ENCODE measurements at places on chromosomes 3 and 15.

DNA sequence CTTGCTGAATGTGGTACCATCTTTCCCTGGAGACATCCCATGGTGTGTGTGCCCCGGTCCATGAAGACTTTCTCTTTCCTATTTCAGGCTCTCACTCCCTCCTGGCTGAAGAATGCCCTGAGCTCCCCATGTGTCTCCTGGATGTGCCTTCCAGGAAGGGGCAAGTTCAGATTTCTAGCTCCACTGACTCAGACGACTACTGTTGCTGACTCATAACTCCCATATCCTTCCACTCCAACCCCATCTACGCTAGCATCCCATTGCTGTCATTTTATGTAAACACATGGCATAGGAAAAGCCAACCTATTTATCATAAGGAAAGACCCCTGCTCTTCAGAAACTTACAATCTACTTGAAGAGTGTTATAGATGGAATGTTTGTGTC lies 95.0 kb downstream of the ADCY5 start:
- DNase-seq, result no peak

GRCh38 chr3:129632556-129632955 lies 26.1 kb upstream of the PLXND1 start:
- no peak for DNase-seq

DNA sequence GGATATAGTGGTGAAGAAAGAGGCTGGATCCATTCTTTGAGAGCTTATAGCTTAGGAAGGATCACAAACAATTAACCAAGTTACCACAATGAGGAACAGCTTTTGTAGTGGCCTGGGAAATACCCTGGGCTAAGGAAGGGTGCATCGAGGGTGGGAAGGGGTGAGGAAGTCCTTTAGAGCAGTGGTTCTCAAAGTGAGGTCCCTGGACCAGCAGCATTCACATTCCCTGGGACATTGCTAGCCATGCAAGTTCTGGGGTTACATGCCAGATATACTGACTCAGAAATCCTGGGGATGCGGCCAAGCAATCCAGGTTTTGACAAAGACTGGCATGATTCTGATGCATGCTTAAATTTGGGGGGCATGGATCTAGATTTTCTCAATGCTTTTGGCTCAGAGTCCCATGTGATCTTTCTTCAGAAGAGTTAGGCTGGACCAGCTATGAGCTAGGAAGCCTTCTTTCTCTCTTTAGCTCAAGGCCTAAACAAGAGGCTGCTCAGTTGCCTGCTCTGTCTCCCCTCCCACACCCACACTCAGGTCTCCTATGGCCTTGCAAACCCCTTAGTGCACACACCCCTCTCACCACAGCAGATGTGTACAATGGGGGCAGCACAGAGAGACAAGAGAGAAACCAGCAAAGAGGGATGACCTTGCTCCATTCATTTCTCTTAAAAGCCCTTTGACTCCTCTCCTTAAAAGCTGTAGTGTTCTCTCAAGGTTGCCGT lies 1.8 kb upstream of the CCR1 start:
- no peak for DNase-seq

- DNase-seq, result no peak
Measured at GRCh38 chr3:78255403-78255802, 1215.5 kb downstream of the ROBO2 start.

GRCh38 chr3:134291319-134292254 lies 40.9 kb upstream of the RYK start:
- no peak for DNase-seq

GRCh38 chr15:92159906-92160841 lies 233.5 kb upstream of the ST8SIA2 start:
- no peak for DNase-seq

DNA sequence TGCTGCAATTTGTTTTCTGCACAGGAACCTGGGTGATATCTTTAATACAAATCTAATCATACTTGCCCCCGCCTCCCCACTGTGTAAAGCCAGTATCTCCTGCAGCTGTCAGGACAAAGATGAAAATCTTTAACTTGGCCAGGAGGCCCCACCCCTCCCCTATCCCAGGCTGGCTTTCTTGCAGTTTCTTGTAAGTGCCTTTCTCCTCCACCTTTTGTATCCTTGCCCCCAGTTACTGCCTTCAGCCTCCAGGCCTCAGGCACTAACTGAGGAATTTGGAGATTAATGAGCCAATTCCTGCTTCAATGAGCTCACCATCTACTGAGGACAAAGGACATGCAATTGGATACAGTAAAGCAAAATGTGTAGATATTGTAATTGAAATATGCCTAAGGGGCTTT lies 6.5 kb downstream of the GCSAM start:
- no peak for DNase-seq

DNA sequence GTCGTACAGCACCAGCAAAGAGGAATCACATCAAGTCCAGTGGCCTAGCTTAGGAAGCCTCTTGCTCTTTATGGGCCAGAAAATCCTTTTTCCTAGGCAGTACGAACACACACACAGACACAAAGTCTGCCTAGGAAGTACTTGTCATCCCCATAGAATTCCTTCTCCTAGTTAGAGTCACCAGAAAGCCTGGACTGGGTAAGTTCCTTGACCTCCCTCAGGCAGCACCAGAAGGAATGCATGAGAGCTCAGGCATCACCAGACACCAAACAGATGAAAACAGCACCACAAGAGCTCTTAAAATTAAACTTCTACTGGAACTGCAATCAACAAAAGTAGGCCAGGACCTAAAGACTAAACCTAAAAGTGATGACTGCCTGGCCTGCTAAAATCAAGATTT lies 192.9 kb upstream of the CCDC54 start:
- no peak for DNase-seq

DNA sequence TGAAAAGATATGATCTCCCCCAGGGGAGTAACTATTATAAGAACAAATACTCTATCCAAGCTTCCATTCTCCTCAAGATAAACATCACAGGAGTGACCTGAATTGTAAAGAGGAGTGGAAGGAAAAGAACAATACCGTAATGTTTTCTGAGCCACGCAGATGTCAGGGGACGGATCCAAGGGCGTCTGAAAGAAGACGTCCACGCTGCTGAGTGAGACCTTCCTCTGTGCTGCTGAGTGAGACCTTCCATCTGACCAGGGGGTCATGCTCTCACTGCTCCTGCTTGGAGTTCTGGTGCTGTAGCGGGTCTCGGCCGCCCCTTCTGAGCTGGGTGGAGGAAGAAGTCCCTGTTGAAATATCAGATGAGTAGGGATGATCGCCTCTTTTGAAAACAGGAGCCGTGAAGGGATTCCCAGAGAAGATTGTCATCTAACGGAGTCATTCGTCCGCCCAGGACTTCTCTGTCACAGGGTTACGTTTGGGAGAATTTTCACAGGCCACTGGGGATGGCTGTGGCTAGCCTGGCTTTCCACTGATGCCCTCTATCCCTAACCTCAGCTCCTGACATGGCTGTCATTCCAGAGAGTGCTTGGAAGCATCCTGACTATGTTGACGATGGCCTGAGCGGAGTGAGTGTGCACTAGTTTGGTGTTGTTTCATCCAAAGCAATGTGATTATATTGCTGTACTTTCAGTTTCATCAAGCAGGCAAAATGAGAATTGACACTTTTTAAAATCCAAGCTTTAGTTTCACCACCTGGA lies 184.9 kb downstream of the APBA2 start:
- DNase-seq, result no peak

- no peak for DNase-seq
Measured at GRCh38 chr3:88828466-88828865, 279.0 kb upstream of the EPHA3 start.

DNA sequence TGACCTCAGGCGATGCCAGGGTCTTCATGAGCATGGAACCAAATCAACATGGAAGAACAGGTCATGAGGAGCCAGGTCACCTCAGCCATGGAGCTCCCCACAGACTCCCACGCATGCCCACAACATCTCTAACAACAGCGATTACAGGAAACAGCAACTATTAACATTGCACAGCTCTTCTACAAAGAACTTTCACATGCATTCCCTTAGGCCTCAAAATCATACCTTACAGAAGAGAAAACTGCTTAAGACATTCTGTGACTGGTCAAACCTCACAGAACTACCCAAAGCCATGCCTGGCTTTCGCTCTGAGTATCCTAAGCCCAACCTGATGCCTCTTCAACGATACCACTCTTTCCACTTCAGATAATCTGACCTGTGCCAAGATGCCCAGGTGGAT lies 117.8 kb downstream of the OXNAD1 start:
- no peak for DNase-seq

GRCh38 chr3:133629146-133629545 lies 32.6 kb downstream of the TOPBP1 start:
- DNase-seq, result no peak

GRCh38 chr15:28107111-28107903 lies 8.2 kb upstream of the OCA2 start:
- DNase-seq, result peak; percentile 30

- DNase-seq, result no peak
Measured at GRCh38 chr15:77225646-77226045, 154.7 kb upstream of the TSPAN3 start.

GRCh38 chr3:43790060-43790459 lies 99.3 kb downstream of the ABHD5 start:
- no peak for DNase-seq

- peak; percentile 43 for DNase-seq
Measured at GRCh38 chr3:195697582-195698324, 23.0 kb upstream of the MUC20 start.

DNA sequence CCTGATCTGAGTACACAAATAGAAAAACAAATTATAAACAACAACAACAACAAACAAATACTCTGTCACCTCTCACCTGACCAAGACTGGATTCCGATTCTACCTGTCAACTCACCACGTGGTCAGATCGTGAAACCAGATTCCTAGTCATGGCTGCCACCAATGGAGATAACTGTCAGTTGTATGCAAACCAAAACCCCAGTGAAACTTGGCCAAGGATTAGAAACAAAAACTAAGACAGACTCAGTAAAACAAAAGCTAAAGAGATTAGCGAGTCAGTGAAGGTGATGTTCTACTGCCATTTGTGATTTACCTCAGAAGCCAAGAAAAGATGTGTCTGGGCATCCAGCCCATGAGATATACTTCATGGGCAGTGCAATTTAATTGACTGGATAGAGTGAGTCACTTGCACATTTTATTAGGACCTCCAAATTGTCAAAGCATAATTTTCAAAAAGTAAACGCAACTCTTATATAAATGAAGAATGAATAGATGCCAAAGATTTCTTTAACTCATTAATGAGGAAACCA lies 31.1 kb downstream of the PHLDB2 start:
- DNase-seq, result no peak

DNA sequence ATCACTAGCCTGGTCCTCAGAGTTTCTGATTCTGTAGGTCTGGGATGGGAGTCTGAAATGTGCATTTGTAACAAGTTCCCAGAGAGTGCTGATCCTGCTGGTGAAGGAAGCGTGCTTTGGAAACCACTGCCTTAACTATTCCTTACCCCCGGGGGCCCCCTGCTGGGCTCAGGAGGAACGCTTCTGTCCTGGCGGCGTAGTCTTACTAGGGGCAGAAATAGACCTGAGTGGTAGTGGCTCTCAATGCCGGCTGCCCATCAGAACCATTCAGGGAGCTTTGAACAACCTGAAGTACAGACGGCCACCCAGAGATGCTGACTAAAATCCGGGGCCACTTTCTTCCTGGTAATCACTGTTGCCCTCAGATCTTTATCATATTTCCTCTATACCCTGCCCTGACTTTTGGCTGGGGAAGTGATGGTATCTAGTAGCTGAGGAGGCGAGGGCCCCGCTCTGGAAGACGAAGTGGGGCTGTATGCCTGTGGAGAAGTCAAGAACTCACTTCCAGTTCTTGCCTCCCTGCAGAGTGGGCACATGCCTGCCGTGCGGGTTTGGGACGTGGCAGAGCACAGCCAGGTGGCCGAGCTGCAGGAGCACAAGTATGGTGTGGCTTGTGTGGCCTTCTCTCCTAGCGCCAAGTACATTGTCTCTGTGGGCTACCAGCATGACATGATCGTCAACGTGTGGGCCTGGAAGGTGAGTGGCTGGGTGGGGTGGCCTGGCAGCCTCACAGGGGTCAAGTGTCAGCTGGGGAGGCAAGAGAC lies 16.3 kb upstream of the JMJD7 start:
- DNase-seq, result peak; percentile 87

DNA sequence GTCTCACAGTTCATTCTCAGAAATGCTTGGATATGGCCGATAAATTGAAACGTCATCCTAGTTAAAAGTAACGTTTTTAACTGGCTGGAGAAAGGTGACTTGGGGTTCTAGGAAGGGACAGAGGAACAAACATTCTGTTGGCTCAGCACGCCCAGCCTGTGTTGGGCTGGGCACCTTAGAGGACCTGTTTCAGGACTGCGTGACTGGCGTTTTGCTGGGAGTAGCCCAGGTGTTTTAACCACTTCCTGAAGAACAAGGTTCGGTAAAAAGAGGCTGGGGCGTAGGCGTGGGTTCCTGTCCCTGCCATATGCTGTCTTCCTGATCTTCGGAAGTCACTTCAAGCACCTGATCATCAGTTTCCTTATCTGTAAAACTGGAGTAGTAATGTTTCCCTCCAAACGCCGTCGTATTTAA lies 1.1 kb upstream of the TLNRD1 start:
- DNase-seq, result no peak

GRCh38 chr15:46296797-46297196 lies 662.0 kb downstream of the SQOR start:
- DNase-seq, result no peak

DNA sequence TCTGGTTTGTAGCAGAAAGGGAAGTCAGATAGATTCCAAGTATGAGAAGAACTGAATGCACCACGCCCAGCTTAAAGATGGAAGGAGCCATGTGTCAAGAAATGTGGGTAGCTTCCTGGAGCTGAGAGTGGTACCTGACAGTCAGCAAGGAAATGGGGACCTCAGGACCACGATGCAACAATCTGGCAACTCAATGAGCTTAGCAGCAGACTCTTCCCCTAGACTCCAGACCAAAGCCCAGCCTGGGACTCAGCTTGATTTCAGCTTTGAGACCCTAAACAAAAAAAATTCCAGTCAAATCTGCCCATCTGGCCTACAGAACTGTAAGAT lies 24.4 kb downstream of the MIX23 start:
- no peak for DNase-seq

- peak; percentile 11 for DNase-seq
Measured at GRCh38 chr15:41978534-41978933, 6.2 kb upstream of the EHD4 start.

DNA sequence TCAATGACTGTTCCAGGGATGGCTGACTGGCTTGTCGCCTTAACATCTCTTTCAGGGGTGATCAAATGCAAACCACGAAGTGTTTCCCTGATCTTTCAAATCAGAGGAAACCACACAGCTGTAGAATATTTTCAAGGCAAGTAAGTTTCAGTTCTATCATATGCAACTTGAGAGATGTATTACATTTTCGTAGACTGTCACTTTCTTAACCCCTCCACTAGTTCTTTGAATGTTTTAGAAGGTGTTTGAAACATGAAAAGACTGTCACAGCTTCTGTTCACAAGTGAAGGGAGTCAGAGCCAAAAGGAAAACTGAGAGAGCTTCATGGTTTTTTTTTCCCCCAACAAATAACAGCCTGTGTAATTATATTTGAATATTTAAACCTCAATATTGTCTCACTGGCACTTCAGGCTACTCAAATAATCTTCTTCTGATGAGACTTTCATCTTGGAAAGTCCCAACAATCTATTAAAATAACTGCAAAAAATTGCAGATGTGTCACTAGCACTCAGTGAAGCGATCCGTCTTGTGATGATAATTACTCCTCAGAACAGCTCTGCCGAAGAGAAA lies 25.9 kb upstream of the CAPN7 start:
- DNase-seq, result no peak

All from D341Med (cell line).